ENCODE measurements at places on chromosomes 3 and 15.

GRCh38 chr15:69320977-69321554, 22.4 kb downstream of the PAQR5 start:
- no peak for DNase-seq

GRCh38 chr3:109903100-109903499, 565.8 kb upstream of the DPPA4 start:
- DNase-seq = no peak

GRCh38 chr3:46833346-46834300, 29.6 kb downstream of the MYL3 start:
- no peak for DNase-seq

DNA sequence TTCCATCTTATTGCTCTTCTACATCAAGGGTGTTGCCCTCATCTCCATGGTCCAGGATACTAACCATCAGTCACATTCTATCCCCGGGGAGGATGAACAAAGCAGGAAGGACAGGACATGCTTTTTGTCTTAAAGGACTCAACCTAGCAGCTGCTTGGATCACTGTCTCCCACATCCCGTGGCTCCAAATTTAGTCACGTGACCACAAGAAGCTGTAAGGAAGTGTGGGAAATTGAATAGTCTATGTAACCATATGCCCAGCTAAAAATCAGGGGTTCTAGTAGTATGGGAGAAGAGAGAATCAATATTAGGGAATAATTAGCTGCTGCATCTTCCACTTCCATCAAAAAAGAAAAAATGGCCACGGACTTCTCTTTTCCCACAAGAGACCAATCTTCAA, 18.2 kb upstream of the CMSS1 start:
- no peak for DNase-seq

- DNase-seq = no peak
Observed at GRCh38 chr3:129663930-129664646, 57.6 kb upstream of the PLXND1 start.

DNA sequence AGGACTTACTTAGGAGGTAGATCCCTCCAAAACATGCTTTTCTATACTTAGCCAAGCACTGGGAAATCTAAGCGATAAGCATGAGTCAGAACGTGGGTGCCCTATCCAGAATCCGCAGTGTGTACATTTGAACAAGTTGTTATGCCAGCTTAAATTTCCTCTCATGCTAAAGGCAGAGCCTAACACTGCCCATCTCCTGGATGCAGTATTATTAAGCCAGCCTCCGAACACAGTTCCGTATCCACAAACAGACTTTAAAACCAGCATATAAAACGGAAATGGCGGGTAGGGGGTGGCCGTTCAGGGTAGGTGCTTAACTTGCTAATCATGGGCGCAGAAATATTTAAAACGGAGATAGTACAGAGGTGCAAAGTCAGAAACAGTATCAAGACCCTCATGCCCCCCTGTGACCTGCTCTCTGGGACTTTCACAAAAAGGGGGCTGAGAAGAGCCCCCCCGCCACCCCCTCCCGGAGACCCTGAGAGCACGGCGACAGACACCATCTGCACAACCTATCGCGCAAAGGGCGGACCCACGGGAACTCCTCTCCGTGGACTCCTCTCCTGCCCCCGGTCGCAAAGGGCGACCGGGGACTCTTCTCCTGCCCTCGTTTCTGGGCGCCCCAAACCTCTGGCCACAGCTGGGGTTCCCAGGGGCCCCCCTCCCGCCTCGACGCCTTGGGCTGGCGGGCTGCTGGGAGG, 889 bp upstream of the LRRIQ4 start:
- peak; percentile 59 for DNase-seq

- no peak for DNase-seq
Observed at GRCh38 chr3:111595232-111595631, at the start of gene ZBED2. Gene ZBED2, minus strand, starts transcription at chr3:111595346. Its CDS starts 1,145 bp downstream, at chr3:111594201.

GRCh38 chr3:14537590-14538450, 2.3 kb downstream of the GRIP2 start:
- DNase-seq = no peak

GRCh38 chr3:16510620-16511319, 2.7 kb downstream of the RFTN1 start:
- DNase-seq = no peak

DNA sequence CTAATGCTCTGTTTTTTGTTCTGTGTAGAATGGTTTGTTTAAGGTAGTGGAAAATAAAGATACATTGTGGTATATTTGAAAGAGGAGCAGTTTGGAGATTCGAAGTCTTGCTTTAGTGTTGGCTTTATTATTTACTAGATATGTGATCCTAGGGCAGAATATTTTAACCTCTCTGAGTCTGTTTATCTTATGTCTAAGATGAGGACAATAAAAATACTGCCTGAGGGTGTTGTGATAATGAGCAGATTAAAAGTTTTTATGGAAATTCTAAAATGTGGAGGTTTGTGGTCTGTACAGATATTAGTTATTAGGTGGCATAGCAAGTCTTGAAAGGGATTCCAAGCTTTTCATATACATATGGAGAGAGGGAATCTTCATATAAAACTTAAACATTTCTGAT, 15.0 kb downstream of the TCF12 start:
- no peak for DNase-seq

DNA sequence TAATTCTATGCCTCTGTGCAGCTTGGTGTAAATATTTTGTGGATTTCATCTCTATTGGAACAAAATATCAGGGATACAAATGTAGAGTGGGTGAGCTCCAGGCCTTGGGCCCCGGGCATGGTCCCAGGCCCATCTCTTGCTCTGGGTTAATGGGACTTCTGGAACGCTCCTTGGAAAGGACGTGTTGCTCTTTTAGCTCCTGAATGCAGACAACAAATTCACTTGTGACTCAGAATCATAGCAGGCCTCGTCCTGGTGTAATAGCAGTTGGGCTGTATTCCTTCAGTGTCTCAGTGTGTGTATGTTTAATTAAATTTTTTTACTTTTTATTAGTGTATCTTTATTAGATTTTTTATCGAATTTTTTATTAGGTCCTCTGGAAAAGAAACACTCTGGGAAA, 266.7 kb upstream of the C2CD4B start:
- DNase-seq = no peak

DNA sequence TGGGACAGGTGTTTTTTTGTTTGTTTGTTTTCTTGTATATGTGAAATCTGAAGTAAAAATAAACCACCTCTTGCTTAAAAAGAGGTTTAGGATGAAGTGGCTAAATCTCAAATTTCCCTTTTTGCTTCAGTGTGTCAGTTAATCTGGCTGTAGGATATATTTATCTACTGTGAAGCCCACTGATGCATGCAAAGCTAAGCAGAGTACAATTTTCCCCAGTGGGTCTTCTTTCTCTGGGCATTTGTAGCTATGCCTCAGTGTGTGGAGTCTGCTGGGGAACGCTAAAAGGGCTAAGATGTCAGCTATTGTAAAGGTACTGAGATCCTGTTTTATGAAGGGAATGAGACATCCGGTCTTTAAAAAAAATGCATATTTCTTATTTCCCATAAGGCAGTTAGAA, 190.6 kb downstream of the TCF12 start:
- DNase-seq = no peak

GRCh38 chr15:25766417-25766816, 96.7 kb downstream of the ATP10A start:
- no peak for DNase-seq

DNA sequence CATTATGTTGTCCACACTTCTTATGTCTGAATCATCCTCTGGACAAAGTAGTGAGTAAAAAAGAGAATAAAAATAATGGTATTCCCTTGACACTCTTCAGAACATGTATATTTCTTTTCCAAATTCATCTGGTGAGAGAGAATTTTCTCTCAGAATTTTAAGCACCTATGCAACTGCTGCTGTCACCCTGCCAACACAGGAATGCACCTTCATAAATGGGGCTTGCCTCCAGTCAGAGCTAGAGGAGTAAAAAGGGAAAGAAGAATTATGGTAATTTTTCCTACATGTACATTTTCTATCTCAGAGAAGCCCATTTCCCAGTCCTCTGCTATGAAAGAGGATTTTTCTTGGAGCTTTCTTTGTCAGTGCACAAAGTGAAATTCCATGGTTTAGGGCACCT, 92.2 kb upstream of the ALCAM start:
- DNase-seq = no peak

DNA sequence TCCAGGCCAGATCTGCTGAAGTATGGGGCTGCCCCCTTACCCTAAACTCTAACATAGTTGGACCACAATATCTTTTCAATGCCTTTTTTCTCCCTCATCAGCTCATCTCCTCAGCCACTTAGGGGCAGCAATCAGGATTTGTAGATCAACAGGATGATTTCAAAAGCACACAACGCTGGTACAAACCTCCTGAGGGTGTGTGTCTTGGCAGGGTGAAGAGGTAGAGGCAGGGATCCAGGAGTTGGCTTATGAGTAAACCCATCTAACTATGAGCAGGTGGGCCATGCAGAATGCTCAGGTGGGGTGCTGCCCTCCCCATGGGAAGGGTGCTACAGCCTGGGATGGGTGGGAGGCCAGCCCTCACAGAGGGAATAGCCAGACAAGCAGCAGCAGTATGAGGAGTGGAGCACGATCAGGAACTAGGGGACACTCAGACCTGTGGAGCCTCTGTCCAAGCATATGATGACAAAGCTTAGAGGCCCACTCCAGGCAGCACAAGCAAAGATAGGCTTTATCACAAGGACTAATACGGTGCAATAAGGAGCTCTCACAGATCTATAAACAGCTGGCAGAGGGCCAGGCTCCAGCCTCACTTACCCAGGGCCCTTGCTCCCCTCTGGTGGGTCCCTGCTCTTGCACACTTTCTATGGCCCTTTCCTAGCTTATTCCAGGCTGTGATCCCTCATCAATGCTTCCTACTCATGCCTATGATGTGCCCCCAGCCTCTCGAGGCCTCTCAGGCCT, 32.2 kb downstream of the IL20RB start:
- no peak for DNase-seq

DNA sequence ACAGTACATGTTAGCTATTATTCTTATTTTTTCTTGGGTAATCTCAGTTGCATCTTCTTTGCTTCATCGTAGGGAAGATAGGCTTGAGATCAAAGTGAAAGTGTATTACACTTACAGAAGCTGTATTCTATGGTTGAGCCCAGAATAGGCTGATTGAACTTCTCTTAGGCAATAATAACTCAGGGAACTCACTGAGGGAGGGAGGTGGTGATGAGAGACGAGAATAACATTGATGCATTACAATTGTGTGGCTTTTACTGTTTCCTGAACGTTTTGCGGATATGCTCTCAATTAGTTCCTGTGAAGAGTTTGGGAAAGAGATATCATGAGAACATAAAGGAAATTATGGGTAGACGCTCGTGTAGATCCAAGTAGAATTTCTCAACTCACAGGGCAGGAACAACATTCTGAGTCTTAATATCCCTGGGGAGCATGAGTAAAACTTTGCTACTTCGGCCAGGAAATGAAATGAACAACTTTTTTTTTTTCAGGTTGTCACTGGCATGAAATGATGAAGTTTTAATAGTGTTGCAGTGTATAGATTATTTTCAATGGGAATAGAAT, 302.2 kb downstream of the TUSC7 start:
- no peak for DNase-seq

GRCh38 chr3:4534906-4535305, 41.8 kb downstream of the ITPR1 start:
- no peak for DNase-seq

DNA sequence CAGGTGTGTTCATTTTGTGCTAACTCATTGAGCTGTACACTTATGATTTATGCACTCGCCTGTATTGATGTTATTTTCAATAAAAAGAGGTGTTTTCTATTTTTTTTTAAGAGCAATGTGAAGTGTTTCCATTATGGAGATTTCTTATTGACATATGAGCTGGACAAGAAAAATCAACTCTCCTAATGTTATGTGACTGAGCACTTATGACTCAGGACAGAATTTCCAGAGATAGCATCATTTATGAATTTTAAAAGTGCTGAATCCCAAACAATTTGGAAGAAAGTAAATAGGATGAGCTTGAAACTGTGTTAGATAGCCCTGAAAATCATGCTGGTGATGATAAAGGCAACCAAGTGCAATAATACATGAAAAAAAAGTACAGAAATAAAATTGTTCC, 118.9 kb downstream of the RFTN1 start:
- no peak for DNase-seq

DNA sequence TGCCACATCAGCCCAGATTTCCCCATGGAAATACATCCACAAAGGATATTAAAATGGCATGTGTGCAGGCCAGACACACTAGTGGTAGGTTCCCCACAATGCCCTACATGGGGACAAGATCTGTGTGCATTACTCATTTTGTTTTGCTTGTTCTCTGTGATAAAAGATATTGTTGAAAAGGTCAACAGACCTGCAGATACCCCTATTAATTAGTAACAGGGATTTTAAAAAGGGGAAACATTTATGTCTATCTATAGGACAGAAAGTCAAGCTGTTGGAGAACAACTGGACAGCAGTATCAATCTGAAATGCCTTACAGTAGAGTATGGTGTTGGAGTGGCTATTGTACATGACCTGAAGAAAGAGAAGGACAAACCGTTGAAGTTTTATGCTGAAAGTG, 596.0 kb upstream of the GRM7 start:
- DNase-seq = no peak

- no peak for DNase-seq
Observed at GRCh38 chr3:183359036-183359435, 69.4 kb downstream of the MCF2L2 start.

- DNase-seq = no peak
Observed at GRCh38 chr15:36644191-36644896, 64.9 kb downstream of the CDIN1 start.

DNA sequence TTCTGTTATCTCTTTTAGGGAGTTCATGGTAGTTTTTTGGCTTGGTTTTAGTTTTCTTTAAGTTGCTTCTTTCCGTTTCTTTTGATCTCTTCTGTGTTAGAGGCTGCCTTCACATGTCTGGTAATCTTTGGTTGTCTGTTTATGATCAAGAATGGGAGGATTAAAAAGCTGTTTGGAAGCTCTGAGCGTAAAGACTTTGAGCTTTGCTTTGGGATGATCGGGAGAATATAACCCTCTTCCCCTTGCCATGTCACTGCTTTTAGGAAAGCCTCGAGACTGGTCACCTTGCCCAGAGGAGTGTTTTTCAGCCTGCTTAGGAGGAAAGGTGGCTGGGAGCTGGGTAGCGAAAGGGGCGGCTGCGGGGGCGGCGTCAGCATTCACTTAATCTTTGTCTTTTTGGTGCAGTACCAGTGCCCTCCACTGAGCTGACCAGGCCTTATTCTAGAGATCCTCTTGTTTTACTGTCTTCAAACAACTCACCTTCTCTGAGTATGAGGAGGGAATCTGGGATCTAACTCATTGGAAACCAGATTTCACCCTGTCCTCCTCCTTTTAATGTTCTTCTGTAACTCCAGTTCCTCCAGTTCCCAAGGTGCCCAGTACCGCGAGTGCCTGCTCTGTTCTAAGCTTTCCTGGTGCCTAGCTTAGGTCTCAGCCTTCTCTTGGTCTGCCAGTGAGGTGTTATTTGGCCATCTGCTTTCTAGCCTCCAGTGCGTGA, 15.5 kb downstream of the TATDN2 start:
- DNase-seq = no peak

GRCh38 chr3:165538166-165538565, 299.1 kb downstream of the BCHE start:
- no peak for DNase-seq

- no peak for DNase-seq
Observed at GRCh38 chr3:87973906-87974305, 84.9 kb downstream of the CGGBP1 start.

GRCh38 chr3:11236588-11237461, 35.4 kb upstream of the ATG7 start:
- peak; percentile 88 for DNase-seq

- no peak for DNase-seq
Observed at GRCh38 chr3:157406394-157406793, 30.3 kb upstream of the PTX3 start.

Measured in HFF-Myc (cell line).